ENCODE measurements at places on chromosomes 1 and 21.

DNA sequence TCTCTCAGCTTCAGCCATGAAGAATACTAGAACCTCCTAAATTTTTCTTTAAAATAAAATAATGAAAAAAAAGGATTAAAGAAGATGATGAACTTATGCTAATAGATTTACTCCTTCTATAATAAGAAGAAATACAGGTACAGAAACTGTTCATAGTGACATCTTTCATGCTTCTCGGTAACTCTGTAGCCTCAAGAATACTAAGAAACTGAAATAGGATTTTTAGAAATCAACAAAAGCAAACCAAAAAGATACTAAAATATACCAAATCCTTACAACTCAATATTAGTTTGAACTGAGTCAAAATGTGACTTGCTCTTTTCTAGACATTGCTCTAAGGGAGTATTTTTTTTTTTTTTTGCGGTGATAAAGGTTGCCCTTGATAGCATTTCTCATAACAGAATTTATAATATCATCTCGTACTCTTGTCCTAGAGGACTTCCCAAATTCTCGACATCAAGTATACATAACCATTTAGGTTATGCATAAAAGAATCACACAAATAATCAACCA is 42.8 kb downstream of the ZZZ3 start:
- no peak for DNase-seq

DNA sequence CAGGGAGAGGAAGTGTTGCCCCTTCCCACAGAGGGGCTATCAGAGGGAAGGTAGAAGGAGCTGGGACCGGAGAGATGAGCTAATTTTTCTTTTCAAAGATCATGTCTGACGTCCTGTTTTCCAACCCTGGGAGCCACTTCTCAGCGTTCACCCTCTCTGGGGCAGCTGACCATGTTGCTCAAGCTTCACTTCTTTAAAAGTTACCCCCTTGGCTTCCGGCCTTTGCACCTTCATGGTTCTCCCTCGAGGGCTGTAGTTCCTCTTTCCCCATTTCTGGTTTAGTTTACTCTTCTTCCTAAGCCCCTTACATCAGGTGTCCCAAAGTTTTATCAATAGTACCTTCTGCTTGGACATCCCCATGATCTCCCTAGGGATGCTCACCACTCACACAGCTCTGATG is 23.8 kb upstream of the CSF1 start:
- no peak for DNase-seq

GRCh38 chr1:9855186-9855585 is 31.4 kb upstream of the CLSTN1 start:
- no peak for DNase-seq

DNA sequence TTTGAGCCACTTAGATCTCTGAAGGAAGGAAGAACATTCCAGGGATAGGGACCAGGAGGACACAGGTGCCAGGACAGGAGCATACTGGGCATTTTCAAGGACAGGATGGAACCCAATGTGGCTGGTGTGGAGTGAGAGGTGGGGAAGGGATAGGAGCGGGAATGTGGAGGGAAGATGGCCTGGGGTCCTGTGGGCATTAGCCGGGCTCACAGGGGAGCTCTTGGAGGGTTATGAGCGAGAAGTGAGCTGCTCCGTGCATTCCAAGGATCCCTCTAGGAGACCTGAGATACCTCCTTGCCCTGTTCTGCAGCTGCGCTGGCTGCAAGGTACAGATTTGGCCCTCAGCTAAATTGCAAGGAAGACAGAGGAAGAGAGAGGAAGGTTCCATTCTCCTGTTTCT is 87.5 kb downstream of the IER5 start:
- DNase-seq, result no peak

DNA sequence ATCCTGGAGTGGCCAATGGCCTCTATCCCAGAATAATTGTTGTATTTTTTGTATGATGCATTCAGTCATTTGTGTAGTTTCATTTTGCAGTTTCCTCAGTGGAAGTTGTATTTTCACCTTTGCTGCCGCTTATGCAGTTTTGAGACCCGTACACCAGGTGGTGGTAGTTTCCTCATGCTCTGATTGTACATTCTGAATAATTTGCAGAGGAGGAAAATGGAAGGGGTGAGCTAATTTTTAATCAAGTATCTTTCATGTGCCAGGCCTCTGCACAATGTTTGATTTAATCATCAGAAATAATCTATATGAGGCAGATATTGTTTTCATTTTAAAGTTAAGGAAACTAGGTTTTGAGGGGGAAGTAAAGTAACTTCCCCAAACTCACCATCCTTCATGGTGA is 29.5 kb downstream of the HLX start:
- DNase-seq, result no peak

GRCh38 chr1:101165532-101165931 is 71.3 kb upstream of the S1PR1 start:
- DNase-seq, result no peak

DNA sequence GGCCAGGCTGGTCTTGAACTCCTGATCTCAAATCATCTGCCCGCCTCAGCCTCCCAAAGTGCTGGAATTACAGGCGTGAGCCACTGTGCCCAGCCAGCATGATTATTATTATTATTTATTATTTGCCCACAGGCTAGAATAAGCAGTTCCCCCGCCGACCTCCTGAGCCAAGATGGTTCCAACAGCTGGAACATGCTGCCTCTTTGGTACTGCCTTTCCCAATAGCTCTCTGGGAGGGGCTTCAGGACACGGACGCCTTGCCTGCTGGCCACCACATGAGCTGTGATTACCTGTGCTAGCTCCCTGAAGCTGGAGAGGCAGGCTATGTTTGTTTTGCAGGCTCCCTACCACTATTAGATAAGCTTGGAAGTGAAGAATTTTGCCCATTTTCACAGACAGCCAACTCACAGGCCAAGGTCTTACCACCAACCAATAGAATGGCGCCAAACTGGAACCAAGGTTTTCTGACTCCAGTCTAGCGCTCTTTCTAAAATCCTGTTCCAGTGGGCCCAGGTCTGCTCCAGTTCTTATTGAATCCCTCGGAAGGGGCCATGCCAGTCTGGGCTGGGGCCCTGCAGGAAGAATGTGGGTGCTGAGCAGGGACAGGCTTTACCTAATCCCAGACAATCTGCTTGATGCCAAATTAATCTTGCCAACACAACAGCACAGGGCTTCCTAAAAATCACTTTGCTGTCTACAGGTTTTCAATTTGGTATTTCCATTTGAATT is 2.1 kb upstream of the GPR61 start:
- DNase-seq, result no peak

GRCh38 chr1:216632980-216633379 is 90.2 kb downstream of the ESRRG start:
- DNase-seq, result no peak

DNA sequence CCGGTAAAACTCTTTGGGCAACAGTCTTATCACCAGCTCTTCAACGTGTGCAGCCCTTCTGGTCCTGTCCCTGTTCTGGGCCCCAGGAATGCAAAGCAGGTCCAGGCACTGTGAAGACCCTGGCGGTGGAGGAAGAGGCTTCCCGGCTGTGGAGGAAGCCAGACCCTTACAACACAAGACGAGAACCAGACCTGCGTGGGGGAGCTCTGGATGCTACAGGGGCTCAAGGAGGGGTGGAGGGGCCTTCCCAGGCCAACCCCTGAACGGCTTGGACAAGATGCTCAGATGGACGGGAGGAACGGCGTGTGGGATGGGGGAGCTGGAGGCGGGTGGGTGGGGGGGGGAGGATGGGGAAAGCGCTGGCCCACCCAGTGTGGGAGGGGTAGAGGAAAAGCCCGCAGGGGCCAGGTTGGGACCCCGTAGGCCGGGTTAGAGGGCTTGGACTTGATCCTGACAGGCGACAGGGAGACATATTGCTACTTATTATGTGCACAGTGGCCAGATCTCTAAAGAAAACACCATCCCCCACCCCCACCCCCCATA is 5.1 kb upstream of the OLIG2 start:
- DNase-seq, result peak; percentile 38

DNA sequence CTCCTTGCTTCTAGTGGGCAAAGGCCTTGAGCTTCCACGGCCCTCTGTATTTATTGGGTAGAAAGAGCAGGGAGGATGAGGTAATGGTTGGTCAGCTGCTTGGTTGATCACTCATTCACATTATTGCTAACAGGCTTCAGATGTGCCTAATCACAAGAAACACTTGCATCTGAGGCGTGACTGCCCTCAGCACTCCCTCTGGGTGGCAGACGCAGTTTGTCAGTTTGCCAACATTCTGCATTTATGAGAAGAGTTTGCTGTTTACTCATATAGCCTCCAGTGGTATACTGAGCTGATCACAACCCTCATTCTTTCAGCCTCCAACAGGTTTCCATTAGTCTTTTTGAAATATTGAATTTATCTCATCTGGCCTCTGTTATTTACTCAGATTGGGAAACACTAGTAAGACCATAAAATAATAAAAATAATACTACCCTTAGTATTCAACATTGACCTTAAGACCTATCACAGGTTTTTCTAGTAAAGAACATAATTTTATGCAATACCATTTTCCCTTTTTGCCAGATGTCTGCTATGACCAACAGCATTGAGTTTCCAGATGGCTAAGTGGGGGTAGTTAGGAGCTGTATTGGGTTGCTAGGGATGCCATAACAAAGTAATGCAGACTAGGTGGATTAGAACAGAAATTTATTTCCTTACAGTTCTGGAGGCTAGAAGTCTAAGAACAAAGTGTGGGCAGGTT is 53.3 kb downstream of the PTGFR start:
- DNase-seq, result no peak

DNA sequence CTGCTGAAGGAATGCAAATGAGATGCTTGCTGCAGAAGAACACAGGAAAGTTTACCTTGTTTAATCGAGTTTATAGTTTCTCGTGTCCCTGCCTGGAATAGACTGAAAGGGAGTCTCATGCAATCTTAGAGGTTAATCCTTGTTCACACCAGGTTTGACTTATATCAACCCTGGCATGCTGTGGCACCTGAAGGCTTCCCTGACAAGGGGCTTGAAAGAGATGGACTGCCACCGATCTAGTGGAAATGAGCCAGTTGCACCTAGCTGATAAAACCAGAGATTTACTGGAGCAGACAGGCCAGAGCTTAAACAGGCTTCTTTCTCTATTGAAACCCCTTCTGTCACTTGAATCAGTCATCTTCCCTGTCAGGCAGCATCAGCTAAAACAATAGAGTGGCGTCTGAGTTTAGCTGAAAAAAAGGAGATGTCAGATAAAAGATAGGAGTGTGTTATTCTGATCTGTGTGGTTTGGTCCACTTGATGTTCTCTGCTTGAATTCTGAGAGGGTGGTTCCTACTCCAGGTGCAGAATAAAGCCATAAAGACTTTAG is 349.7 kb downstream of the RWDD3 start:
- no peak for DNase-seq

- DNase-seq, result no peak
Measured at GRCh38 chr1:42449256-42449655, 6.6 kb downstream of the ZMYND12 start.

GRCh38 chr1:150477733-150478132 is 9.5 kb upstream of the TARS2 start:
- DNase-seq, result no peak

- no peak for DNase-seq
Measured at GRCh38 chr21:46214478-46215340, 13.9 kb downstream of the LSS start.
